ENCODE measurements at places on chromosomes 6 and 20.
A peak's percentile ranks its signal among the peaks of the same experiment; 100 is the strongest.

DNA sequence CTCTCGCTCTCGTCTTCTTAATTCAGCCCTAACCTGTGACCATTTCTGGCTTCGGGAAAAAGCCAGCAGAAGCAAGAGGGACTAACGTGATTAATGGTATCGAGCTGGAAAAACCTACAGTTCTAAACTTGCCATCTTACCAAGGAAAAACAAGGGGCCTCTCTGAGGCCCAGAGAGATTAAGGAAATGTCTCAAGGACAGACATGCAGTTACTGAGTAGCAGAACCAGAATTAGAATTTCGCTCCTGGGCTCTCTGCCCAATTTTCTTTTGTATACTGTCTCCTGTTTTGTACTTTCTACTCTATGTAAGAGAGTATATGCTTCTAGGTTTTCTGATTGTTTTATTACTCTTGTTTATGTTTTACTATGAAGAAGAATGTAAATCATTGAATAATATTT, 67.8 kb upstream of the LTV1 start:
- no peak for DNase-seq

DNA sequence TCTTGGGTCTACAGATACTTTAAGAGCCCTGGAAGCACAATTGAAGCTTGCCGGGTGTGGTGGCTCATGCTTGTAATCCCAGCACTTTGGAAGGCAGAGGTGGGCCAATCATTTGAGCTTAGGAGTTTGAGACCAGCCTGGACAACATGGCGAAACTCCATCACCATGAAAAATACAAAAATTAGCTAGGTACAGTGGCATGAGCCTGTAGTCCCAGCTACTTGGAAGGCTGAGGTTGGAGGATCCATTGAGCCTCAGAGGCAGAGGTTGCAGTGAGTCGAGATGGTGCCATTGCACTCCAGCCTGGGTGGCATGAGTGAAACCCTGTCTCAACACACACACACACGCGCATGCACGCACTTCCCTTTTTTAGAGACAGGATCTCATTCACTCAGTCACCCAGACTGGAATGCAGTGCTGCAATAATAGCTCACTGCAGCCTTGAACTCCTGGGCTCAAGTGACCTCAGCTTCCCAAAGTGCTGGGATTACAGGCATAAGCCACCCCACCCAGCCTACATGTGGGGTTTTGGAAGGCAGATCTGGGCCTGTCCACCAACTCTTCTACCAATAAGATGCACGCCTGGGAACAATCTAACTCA, 182.5 kb upstream of the JARID2 start:
- no peak for DNase-seq

DNA sequence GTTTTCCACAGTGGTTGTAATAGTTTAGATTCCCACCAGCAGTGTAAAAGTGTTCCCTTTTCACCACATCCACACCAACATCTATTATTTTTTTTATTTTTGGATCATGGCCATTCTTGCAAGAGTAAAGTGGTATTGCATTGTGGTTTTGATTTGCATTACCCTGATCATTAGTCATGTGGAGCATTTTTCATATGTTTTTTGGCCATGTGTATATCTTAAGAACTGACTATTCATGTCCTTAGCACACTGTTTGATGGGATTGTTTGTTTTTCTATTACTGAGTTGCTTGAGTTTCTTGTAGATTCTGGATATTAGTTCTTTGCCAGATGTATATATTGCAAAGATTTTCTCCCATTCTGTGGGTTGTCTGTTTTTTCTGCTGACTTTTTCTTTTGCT, 820.1 kb downstream of the TENT5A start:
- DNase-seq: peak; percentile 49

- DNase-seq: no peak
These were observed 211.6 kb downstream of the WDR27 start for GRCh38 chr6:169490246-169490641.

DNA sequence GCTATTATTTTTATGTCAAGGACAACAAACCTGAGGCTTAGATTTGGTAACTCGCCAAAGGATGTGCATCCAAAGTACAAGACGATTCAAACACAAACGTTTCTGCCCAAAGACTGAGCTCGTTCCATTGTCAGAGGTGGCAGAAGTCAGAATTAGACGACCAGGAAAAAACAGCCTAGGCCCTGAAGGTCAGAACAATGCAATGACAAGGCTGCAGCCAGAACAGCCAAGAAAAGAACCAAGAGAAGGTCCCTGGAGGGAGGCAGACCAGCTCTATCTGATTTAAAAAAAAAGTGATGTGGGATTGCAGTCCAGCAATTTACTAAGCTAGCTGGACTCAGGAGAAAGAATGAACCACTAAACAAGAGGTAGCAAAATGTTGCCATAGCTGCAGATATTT, 54.2 kb downstream of the NCOA7 start:
- no peak for DNase-seq

DNA sequence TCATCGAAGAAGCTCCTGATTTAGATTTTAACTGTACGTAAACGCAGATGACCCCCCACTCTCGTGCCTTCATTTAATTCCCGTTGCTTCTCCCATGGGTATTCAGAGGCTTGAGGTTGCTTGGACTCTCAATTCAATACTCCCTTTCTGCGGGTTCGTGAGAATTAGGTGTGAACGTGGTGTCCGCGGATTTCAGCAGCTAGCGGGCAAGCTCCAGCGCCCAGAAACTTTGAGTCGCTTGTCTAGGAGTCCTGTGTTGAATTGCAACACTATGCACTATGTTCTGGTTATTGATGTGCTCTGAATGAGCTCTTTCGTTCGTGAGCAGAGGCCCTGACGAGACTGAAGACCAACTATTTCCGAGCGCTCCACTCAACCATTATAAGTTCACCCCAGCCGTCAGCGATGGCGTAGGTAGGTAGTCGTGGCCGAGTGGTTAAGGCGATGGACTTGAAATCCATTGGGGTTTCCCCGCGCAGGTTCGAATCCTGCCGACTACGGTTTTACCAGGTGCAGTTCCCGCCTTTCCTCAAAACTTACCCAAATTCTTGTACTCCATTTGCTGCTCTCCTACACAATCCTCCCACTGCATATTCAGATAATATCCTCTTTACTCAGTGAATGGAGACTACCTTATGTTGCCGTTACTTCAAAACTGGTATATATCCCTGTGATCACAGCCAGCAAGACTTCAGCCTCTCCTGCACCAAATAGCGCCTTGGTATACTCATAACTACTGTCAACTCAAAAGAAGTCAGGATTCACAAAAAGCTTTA, 72.6 kb upstream of the ZNF184 start:
- peak; percentile 68 for DNase-seq

GRCh38 chr6:34986845-34987246, 97.8 kb downstream of the ANKS1A start:
- DNase-seq: peak; percentile 82

DNA sequence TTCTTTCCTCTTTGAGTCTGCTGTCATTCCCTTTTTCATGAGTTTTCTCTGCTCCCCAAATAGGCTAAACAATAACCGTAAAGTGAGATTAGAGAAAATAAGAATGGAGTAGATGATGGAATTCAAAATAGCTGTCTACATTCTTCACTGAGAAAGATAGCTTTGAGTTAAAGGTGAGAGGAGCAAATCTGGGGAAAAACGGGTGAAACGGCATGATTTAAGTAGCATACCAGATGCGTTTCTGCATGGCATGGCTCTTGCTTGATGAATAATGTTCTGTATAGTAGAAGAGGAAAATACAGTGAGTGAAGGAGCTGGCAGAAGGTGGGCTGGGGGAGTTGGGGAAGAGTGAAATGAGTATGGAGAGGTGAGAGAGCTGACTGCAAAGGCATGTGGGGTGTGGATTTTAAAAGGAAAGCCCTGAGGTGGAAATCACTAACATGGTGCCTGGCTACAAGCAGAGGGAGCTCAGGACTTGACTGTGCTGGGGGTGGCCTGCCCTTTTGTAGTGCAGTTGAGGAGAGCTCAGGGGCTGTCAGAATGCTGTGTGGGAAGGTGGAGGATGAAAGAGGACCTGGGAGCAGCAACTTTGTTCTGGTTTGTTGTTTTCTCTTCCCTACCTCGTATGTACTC, 8.8 kb downstream of the BICRAL start:
- no peak for DNase-seq
